ENCODE measurements at places on chromosomes 5 and 9.

DNA sequence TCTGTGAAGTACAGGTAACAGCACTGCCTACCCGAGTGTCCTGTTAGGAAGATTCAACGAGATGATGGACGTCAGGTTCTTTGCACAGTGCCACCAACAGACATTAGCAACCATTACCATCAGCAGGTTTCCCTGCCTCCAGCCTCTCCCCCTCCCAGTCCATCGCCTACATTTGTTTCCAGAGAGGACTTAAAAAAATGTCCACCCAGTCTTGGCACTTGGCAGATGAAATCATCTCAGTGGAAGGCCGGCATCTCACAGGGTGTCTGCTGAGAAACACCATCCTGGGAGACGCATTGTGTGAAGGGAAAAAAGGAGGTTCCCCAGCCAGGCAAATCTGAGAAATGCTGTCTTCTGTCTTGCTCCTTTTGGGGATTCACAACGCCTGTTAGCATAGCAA, 58.2 kb downstream of the CRB2 start:
- no peak for DNase-seq

- DNase-seq, result no peak
Observed at GRCh38 chr5:175747539-175748060, 89.7 kb downstream of the HRH2 start.

DNA sequence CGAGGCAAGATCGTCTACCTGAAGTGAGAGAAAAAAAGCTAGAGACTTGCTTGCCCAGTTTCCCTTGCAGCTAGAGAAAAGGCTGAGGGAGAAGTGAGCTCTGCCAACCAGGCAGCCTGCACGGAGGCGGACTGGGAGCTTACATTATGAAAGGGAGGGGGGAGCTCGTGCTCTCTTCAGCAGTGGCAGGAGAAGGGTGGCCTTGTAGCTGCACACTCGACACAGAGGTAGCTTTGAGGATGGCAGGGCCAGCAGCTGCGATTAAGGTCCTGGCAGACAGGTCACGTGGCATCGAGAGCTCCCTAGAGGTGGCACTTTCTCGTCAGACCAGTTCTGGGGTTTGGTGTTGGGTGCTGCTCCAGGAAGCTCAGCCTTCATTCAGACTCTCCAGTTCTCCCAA, 26.7 kb downstream of the APBA1 start:
- no peak for DNase-seq

DNA sequence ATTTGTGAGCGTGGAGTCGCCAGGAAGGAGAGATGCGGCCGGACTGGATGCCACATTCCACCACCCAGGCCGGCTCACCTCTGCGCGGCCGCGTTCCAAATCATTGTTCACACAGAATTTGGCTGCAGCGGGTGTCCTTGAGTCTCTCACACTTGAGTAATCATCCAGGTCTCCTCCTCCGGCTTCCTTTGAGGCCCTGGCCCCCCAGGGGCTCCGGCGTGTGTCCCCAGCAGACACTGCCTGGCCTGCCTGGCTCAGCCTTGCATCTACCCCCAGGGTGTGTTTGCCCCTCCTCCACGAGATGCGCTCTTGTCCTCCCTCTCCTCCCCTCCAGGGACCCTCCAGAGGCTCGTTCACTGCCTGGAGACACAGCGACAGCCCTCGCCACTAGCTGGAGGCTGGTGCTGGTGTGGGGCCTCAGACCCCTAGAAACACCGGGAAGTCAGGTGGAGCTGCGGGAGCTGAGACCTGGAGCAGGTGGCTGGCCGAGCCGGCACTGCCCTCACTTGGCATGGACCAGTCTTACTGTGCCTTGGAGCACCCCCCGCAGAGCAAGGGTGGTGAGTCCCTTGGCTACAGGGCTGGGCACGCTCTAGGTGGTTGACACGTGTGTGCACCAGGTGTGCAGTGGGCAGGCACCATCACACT, 7.0 kb upstream of the SLC9A3 start:
- DNase-seq, result no peak

- no peak for DNase-seq
Observed at GRCh38 chr5:143657647-143658285, 154.2 kb upstream of the HMHB1 start.

GRCh38 chr9:20621471-20622329, 599 bp downstream of the MLLT3 start:
- DNase-seq, result peak; percentile 38

GRCh38 chr5:54717870-54718269, 200.3 kb downstream of the SNX18 start:
- DNase-seq, result no peak

DNA sequence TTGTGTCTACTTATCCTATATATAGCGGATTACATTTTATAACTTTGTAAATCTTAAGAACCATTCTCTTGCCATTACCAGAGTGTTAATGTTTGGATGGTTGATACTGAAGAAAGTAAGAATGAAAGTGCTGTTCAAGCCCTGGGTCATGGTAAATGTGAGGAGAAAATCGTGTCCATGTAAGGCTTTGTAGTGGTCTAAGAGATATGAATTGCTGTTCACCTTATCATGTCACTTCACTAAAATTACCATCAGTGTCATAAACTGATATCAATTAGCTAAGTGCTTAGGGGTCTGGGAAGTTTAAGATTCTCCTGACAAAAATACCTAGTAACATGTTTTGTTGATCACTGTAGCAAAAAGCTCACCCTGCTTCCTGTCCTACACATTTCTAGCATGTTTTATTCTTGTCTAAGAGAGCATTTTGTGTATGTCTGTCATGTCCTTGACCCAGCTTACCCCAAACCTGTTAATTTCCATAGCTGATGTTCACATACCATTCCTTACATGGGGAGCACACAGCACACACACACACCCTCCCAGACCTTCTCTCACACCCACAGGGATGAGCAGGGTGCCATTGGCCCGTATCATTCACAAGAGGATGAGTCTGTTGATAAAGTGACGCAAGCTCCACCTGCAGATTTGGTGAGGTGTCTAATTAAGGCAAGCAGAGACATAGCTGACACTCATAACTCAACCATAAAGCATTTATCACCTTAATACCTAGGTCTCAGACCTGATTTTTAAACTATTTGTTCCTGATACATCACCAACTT, 125.1 kb upstream of the PAM start:
- DNase-seq, result no peak

- DNase-seq, result no peak
Observed at GRCh38 chr9:109317979-109318741, 2.7 kb downstream of the EPB41L4B start.

DNA sequence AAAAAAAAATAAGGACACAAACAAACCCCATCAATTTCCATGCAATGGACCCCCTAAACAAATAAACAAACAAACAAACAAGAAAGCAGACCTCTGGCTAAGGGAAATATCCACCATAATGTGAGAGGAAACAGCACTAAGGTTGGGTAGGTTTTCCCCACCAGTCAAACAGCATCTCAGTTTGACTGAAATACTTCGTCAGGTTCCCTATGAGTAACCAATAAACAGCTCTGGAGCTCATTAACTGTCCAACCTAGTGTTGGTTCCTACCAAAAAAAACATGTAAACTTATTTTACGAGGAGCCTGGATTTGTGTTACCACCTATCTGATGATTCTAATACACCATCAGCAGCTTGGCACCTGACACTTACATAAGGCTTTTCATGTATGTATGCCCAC, 198.5 kb upstream of the TARS1 start:
- DNase-seq, result no peak

- no peak for DNase-seq
Observed at GRCh38 chr5:64971513-64971912, 202.8 kb downstream of the CWC27 start.

GRCh38 chr9:21770871-21771560, 31.4 kb upstream of the MTAP start:
- no peak for DNase-seq

- DNase-seq, result no peak
Observed at GRCh38 chr5:4420681-4421080, 719.4 kb upstream of the ADAMTS16 start.

DNA sequence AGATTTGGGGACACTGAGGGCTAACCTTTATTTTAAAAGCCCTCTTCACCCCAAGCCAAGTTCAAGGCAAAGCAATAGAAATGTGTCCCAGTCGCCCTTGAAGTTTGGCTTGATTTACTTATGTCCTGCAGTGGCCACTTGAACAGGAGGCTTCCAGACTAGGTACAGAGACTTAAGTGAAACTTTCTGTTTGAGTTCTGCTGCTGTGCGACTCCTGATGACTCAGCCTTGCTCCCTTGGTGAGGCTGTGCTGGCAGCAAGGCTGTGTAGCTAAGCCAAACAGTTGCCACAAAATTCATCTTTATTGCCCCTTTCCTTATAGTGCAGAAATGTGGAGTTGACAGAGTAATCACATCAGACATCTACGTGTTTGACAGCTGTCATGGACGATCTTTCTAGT, 68.8 kb upstream of the NTRK2 start:
- DNase-seq, result no peak

DNA sequence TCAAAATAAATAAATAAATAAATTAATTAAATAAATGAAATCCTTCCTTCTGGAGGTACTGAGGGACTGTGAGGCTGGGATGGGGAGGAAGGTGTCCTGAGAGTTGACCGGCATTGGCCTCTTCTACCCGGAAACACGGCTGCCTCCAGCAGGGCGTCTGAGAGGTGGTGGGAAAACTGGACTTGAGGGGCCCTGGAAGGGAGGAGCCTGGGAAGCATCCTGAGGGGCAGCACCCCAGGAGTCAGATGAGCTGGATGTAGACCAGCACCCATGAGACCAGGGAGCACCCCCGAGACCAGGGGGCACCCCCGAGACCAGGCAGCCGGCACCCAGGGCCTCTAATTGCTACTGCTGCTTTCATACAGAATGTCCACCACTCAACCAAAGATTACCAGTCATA, 8.8 kb upstream of the NSMF start:
- DNase-seq, result no peak

- no peak for DNase-seq
Observed at GRCh38 chr9:82732928-82733327, 330.0 kb downstream of the RASEF start.

GRCh38 chr9:9749591-9749990, 863.2 kb downstream of the PTPRD start:
- no peak for DNase-seq

DNA sequence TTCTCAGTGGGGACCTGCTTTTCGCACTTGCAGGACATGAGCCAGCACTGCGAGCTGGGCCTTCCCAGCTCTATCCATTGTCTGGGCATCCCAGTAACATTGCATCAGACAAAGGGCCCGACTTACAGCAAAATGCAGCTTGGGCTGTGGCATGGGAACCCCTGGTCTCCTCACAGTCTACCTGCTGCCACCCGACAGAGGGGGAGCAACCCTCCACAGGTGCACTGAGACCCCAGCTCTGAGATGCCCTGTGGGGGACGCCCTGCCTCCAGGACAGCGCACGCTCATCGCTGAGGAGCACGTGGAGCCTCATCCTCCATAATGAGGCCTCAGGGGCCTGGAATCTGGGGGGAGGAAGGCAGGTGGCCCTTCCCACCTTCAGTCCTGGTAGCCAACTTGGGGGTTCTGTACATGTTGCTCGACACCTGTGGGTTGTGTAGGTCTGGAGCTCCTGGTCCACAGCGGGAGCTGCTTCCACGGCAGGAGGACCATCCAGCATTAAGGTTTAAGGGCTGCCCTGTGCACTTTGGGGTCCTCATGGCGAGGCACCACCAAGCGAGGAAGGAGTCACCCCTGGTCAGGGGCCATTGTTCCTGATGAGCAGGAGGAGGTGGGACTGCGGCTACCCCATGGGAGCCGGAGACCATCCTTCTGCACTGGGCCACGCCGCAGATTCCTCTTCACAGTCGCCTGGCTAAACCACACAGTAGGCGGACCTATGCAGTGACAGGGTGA, 376.5 kb upstream of the IRX1 start:
- DNase-seq, result no peak

DNA sequence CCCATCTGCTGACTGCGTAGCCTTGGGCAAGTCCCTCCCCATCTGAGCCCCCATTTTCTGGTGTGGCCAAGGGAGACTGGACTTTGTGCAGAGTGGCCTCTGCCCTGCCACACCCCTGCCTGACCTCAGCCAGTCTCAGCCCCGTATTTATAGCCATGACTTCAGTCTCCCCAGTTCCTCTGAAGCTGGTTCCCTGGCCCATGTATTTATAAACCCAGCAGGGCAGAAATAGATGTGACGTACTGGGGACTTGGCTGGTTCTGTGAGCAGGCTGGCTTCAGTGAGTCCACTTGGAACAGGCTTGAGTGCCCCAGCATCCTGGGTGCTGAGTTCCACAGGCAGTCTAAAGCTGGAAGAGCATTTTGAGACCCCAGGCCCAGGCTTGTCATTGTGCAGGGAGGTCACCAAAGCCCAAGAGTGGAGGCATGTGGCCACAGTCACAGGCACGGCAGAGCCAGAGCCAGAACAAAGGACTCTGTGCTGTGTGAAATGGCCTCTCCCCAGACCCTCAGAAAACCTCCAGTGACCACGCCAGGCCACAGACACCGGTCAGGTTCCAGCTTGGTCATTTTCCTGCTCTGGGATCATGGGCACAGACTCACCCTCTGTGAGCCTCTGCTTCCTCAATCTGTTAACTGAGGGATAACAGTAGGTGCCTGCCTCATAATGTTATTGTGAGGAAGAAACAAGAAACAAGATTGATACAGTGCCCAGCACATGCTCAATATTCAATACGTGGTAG, 30.4 kb upstream of the SYNPO start:
- DNase-seq, result no peak

GRCh38 chr9:116937361-116937760, 250.3 kb downstream of the TRIM32 start:
- no peak for DNase-seq

DNA sequence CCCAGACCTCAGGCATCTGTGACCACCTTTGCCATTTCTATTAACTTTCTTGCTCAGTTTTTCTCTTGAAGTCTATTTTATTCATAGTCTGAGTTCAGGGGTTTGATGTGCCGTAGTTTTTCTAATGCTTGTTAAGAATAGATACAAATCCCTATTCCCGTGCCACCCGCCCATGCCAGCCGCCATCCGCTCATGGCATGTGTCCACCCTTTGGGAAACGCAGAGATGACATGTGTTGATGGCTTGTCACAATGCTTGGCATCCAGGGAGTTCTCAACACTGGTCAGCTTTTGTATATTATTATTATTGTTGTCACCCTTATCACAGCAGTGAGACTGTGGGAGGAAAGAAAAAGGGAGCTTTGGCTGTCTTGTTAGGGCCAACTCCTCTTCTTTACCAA, 17.3 kb upstream of the ANGPTL2 start:
- no peak for DNase-seq

GRCh38 chr9:81829195-81829882, 98.9 kb upstream of the SPATA31D4 start:
- no peak for DNase-seq

DNA sequence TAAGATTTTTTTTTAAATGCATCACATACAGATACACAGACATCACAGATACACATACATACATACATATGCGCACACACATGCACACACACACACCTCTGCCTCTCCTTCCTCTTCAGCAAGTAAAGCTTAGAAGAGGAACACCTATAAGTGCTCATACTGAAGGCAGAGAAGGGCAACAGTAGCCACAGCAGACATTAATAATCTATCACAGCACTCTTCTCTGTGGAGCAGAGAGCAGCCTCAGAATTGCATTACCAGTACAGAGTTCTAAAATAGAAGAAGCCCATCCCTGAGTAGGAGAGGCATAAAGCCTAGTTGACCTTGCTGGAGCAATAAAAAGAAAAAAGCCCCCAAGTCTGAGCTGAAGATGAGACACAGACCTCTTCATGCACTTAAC, 110.6 kb downstream of the MLLT3 start:
- no peak for DNase-seq

Measured in stimulated activated CD8-positive, alpha-beta memory T cell treated with anti-CD3 and anti-CD28 coated beads, Interleukin-15, amount 100 ng/mL, for 48 hours (primary cell).